H7 (cell line): ENCODE measurements at places on chromosomes 11 and 22.

- DNase-seq = no peak
These were observed 27.3 kb downstream of the HSPA8 start for GRCh38 chr11:123034597-123034996.

DNA sequence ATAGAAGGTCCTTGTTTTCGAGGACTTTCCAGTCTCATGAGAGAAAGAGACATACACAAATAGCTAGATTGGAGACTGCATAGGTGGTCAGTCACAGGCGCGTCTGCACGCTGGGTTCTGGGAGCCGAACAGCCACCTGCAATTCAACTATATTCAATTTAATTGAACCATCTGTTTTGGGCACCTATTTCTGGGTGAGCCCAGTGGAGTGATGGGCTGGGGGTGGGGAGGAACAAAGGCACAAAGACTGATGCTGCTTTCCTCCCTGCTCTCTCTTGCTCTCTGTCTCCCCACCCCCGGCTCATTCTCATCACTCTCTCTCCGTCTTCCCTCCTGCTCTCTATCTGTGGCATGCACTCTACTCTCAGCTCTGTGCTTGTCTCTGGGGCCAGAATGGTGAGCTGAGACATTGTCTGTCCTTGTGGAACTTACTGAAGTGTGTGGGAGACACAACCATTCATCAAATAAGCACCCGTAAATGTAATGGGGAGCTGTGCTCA, 48.1 kb upstream of the B3GAT1 start:
- no peak for DNase-seq

DNA sequence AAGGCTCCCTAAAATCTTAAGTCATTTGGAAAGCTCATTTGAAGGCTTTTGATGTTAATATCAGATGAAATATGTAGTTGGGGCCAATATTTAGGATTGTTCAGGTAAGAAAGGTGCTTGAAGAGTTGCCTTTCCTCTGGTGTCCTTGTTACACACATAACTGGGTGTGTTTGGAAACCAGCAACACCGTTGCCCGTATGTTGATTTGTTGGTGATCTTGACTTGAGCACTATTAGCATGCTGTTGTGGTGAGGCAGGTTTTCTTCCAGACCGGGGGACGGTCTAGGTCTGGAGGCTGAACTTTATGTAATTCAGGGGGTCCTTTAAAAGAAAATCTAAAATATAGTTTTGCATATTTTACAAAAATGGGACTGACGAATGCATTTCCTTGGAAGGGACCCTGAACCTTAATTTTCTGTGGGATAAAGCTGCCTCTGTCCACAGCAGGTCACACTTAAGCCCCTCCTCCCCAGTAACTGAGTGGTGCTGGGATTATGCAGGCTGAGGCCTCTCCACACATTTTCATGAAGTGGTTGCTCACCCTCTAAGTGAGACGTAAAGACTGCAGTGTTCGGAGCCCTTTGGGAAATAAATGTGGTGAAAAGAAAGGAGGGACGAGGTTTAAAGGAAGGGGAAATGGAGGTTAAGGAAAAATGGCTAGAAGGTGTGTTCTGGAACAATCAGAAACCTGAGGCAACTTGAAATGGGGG, 1.8 kb downstream of the YWHAH start:
- DNase-seq = peak; percentile 46

GRCh38 chr11:112289588-112290492, 29.2 kb upstream of the PLET1 start:
- DNase-seq = peak; percentile 97

GRCh38 chr22:39316440-39317083, 2.9 kb downstream of the RPL3 start:
- DNase-seq = peak; percentile 81
